Activated B cell treated with CpG ODN at 0.5 μM for 24 hours (primary cell): ENCODE measurements at places on chromosomes 2 and 18.

DNA sequence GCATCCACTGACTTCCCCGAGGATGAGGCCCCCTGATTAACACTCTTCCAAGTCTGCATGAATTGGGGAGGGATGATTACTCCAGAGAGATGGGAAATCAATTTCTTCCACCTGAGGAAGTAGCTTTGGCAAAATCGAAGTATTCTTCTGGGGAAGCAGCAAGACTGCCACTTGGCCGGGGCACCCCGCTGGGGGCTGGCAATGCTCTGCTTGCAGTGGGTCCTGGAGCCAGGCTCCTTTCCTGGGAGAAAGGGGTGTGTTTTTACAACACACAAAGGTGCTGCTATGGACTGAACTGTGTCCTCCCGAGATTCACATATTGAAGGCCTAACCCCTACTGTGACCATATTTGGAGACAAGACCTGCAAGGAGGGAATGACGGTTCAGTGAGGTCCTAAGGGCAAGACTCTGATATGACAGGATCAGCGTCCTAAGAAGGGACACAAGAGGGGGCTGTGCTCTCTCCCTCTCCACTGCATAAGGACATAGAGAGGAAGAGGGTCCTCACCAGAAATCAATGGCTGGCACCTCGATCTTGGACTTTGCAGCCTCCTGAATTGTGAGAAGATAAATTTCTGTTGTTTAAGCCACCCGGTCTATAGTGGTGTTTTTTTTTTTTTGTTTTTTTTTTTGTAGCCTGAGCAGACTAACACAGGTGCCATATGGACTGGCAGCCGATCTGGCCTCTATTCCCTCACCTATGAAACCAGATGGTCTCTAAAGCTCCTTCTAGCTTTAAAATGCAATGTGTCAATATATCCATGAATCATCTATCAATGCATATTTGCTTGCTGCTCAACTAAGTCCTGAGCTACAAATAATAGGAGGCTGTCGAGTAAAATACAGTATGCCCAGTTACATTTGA lies 3.6 kb upstream of the SMARCAL1 start:
- DNase-seq: no peak

GRCh38 chr2:69946351-69947324 lies 14.8 kb downstream of the ASPRV1 start:
- DNase-seq: no peak

GRCh38 chr2:9820020-9820973 lies 23.0 kb upstream of the TAF1B start:
- DNase-seq: no peak

GRCh38 chr18:27991391-27991790 lies 185.5 kb downstream of the CDH2 start:
- DNase-seq: no peak

DNA sequence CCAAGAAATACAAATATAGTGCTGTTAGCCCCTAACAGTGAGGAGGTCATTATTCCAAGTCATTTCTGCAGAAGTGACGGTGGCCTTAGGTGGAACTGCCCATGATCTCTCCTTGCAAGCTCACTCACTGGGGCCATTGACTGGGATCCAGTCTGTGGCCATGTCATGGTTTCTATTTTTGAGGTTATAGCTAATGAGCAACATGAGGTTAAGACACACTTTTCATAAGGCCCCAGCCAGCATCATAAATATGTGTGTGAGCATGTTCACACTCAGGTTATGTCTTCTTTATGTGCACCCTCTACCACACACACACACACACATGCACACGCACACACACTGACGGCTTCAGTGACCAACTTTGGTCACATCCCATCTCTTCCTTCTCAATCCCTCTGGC lies 484 bp downstream of the AFF3 start:
- DNase-seq: no peak

DNA sequence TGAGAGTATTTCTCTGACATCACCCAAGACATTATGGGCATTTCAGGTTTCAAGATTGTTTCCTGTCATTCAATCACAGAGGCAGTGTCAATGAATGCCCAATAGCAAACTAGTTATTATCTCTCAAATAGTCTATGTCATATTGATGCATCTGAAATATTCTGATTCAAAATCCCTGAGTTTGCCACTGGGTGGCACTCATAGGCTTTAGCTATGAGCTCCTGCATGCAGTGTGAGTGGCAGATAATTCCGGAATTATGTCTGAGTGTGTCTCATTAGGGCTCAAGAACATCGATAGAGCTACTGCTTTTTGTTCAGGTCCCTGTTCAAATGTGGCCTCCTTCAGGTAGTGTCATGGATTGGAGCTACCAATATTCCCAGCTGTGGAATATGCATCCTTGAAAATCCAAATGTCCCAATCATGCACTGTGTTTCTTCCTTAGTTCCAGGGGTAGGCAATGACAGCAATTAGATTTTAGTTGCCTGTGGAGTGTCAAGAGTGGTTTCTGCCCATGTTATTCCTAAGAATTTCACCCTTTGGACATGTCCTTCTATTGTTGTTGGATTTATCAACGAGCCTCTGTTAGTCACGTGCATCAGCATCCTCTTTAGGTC lies 7.8 kb upstream of the OR6B3 start:
- DNase-seq: no peak

DNA sequence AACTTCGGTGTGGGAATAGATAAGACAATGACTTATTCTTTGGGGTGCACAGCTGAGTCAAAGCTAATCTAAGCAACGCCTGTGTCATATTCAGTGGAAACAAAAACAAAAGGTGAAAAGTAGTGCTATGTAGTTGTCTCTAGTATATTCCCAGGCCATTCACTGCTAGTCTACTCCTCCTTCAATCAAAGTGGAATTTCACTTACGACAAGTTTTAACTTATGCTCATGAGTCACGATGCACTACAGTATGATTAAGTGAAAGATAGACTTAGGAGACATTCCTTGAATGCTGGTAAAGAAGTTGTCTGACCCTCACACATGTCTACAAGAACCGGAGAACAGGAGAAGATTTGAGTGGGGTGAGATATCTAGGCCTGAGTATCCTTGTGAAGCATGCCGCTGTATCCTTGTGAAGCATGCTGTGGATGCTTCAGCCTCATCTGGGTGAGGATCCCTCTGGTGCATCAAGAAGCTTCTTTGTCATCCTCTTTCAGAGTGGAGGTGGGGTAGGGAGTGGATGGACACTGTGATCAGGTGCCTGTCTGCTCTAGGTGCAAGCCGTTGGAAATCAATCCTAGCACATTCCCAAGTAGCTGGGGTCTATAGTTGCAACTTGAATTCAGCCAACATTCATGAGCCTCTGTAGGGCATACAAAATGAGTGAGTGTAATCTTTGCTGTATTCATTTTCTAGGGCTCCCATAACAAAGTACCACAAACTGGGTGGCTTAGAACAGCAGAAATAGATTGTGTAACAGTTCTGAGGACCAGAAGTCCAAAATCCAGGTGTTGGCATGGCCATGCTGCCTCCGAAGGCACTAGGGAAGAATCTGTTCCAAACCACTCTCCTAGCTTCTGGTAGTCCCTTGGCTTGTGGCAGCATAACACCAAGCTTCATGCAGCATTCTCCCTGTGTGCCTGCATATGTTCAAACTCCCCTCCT lies 173.5 kb upstream of the FN1 start:
- no peak for DNase-seq

DNA sequence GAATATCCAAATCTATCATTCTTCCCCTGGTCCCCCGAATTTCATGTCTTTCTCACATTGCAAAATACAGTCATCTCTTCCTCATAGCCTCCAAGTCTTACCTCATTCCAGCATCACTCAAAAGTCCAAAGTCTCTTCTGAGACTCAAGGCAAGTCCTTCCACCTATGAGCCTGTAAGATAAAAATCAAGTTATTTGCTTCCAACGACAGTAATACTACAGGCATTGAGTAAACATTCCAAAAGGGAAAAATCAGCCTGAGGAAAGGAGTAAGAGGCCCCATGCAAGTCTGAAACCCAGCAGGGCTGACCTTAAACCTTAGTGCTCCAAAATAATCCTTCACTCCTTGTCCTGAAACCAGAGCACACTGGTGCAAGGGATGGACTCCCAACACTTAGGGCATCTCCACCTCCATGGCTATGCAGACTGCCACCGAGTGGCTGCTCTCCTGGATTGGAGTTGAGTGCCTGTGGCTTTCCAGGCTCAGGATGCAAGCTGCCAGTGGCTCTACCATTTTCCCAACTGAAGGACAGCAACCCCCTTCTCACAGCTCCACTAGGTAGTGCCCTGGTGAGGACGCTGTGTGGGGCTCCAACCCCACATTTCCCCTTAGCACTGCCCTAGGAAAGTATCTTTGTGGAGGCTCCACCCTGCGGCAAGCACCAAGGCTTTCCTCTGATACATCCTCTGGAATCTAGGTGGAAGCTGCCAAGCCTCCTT lies 16.3 kb downstream of the DTNA start:
- DNase-seq: no peak

GRCh38 chr2:72554381-72554780 lies 271.5 kb downstream of the EXOC6B start:
- no peak for DNase-seq

- no peak for DNase-seq
Observed at GRCh38 chr2:224781400-224781799, 65.2 kb upstream of the CCDC195 start.

DNA sequence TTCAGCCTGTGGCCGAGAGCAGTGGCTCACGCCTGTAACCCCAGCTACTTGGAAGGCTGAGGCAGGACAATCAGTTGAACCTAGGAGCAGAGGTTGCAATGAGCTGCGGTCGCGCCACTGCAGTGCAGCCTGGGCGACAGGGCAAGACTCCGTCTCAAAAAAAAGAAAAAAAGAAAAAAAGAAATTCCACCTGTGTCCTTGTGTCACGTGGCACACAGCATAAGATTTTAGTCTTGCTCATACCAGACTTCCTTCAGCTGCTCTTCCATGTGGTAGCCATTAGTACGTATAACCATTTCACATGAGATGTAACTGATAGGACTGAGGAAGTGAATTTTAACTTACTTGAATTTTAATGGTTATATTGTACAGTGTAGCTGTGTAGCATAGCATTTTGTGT lies 4.0 kb downstream of the NOP58 start:
- DNase-seq: no peak

GRCh38 chr2:196607073-196607472 lies 32.4 kb upstream of the CCDC150 start:
- no peak for DNase-seq

GRCh38 chr2:134119117-134119712 lies 134.7 kb upstream of the MGAT5 start:
- no peak for DNase-seq

DNA sequence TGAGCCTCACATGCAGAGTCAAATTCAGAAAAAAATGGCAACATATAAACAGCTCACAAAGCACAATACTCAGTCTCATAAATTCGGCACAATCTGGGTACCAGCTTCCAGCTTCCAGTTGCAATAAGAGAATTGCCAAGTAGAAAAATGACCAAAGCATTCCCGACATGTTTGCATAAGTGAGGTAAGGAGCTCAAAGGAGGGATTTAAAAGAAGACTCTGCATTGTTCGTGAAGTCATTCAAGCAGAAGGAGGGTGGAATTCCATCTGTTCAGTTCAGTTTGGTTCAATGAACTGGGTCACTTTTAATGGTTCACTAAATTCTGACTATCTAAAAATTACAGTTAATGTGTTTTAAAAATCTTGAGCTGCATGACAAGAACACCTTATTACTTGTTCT lies 106.7 kb upstream of the KLHL14 start:
- DNase-seq: no peak

GRCh38 chr2:1451422-1451821 lies 38.2 kb downstream of the TPO start:
- DNase-seq: no peak

DNA sequence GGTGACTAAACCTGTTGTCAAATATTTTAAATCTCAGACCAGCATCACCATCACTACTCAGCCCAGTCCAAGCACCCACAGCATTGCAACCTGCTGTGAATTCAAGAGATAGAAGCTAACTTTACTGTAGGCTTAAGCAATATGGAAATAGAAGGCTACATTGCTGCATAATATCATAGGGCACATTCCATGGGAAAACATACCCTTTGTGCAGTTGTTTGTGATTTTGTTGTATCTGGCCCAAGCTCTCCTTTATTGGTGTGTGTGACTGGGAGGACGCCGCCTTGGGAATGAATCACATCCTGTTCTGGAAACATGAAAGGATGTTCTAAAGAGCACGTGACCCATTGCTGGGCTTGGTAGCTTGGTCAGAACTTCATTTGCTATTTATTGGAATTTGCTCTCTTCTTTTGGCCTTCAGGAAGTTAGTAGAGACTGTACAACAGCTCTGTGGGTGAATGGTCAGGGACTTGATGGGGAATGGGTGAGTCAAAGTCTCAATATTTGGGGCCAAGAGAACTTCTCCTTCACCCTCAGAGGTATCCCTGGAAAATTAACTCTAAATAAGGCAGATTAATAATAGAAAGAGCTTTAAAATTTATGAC lies 106.8 kb upstream of the SERPINE2 start:
- DNase-seq: no peak

GRCh38 chr2:24712296-24712695 lies 80.9 kb downstream of the PTRHD1 start:
- DNase-seq: no peak

DNA sequence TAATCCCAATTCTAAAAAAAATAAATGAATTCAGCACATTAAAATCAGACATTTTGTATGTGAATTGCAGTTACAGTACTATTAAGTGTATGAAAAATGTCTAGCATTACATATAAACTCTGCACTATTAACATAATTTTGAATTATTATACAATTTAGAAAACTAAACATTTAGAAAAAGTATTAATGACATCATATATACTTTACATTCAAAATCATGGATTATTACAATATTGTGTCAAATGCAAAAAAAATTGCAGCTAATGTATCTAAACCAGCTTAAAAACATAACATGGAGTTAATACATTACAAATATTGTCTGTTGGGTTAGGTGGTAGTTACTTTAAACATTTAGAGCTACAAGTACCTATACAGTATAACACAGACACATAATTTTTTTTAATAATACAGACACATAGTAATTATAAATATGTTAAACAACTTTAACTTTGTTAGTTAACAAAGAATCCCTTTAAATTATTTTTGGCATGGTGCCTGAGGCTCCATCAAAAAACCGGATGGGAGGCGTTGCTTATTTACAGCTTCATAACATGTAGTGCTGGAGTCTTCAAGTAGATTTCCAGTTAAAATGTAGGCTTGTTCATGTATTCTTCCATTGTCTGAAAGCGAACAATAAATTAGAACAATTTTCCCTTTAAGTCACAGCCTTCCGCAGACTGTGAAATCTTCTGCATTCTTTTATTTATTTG lies 79.1 kb downstream of the AP1S3 start:
- DNase-seq: no peak

GRCh38 chr2:191559569-191559968 lies 118.4 kb upstream of the NABP1 start:
- no peak for DNase-seq

DNA sequence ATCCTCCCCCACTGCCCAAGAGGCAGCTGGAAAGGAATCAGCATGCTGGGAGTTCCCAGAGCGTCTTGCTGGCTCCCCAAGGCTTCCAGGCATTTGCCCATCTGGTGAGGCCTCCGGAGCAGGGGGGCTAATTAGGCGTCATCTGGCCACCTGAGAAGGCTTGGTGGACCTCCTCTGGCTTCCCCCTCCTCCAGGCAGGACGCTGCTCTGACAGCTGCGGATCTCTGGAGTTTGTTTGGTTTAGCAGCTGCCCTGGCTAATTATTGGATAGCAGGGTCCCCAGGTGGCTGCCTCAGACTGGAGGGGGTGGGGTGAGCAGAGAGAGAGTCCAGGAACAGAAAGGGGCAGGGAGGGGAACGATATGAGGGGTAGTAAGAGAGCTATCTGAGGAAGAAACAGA lies 425.2 kb upstream of the MEX3C start:
- no peak for DNase-seq
